ENCODE measurements at places on chromosomes 1 and 21.

DNA sequence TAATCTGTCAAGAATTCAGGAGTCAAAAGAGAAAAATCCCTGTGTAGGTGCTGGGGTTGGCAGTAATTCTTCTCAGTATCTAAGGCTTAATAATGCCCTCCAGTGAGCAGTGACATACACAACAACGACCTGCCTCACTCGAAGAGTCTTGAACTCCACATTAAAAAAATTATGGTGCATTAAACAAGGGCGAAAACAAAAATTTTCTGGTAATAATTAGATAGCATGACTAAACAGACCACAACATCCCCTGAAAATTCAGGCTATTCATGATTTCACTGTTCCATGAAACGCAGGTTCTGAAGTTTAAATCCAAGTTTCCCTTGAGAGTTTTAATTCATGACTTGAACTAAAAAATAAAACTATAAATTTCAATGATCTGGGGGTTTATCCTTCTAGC is 5.1 kb downstream of the SRSF4 start:
- no peak for DNase-seq

- no peak for DNase-seq
Measured at GRCh38 chr1:92365378-92366039, 66.7 kb downstream of the RPAP2 start.

DNA sequence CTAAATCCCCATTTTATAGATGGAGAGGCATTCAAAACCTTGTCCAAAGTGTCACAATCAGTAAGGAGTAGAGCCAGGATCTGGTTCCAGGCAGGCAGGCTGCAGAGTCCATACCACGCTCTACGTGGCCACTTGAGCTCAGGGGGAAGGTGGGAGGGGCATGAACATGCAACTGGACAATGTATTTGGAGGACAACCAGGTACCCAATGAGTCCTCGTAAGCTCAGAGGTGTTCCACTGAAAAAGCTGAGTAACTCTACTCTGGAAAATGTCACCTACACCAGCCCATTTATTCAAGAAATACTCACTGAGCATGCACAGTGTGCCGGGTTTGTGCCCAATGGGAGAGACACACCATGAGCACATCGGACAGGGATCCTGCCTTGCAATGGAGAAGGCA is 11.2 kb upstream of the GUCA2B start:
- no peak for DNase-seq

- DNase-seq, result no peak
Measured at GRCh38 chr1:77039739-77040138, 172.5 kb downstream of the ST6GALNAC5 start.

GRCh38 chr1:239914751-239915231 is 176.9 kb upstream of the FMN2 start:
- no peak for DNase-seq

DNA sequence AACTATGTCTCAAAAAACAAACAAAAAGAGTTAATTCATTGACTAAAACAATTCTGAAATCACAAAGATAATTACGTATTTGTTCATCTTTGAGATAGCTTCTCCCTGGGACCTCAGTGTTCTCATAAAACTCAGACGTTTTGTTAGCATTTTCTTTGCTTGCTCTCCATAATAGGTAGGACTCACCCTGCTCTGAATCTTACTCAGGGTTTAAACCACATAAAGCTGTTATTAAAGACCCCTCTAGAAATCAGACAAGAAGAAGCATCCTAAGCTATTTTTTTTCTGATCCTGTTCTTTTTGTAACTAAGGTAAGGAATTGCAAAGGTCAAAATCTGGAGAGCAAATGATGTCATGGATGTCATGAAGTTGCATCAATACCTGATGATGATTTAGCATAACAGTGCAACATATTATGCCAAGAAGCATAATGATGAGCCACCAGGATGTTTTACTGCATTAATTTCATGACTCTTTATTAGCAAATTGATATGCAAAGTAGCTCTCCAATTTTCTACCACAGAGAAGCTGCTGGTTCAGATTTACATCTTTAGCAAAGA is 2.4 kb downstream of the FBXO42 start:
- no peak for DNase-seq

GRCh38 chr1:34263406-34263805 is 86.7 kb downstream of the C1orf94 start:
- DNase-seq, result no peak

- no peak for DNase-seq
Measured at GRCh38 chr21:41277196-41277595, 39.4 kb upstream of the FAM3B start.

DNA sequence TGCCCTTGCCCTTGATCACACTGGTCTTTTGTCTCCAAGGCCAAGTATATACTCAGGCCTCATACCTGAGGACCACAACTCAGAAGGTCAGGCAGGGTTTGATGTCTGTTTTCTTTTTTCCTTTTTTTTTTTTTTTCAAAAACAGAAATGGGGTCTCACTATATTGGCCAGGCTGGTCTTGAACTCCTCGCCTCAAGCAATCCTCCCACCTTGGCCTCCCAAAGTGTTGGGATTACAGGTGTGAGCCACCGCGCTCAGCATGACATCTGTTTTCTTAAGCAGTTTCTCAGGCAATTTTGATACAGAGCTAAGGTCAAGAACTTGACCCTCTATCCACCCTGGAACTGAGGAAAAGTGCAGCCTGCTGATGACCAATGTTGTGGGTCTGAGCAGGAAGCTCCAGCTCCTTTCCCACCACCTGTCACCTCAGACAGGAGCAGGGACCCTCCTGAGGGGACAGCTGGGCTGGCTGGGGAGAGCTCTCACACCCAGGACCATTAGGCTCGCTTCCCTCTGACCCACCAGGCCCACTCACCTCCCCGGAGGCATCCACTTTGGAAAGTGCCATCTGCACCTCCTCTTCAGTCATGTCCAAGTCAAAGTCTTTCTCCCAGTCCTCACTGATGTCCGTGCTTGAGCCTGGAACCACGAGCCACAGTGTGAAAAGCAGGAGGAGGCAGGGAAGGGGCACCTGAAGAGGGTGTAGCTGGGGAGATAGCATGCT is 5.7 kb downstream of the TSSK3 start:
- DNase-seq, result no peak

- DNase-seq, result peak; percentile 13
Measured at GRCh38 chr1:208243527-208243966, 637 bp downstream of the PLXNA2 start.

- DNase-seq, result no peak
Measured at GRCh38 chr21:15534450-15534886, 195.3 kb upstream of the USP25 start.

GRCh38 chr1:114342376-114342775 is 168.6 kb downstream of the TRIM33 start:
- no peak for DNase-seq

- DNase-seq, result no peak
Measured at GRCh38 chr1:112165375-112165774, 175.9 kb upstream of the KCND3 start.

- DNase-seq, result no peak
Measured at GRCh38 chr21:38323721-38324531, 67.1 kb downstream of the KCNJ15 start.

- no peak for DNase-seq
Measured at GRCh38 chr1:224998185-224998584, 68.7 kb downstream of the DNAH14 start.

GRCh38 chr1:207853372-207853757 is 57.6 kb downstream of the CD34 start:
- no peak for DNase-seq
